Hematopoietic multipotent progenitor cell treated with erythropoietin and hydrocortisone succinate and interleukin-3 and kit ligand, for 6 days (in vitro differentiated cells): ENCODE measurements at places on chromosomes 2 and 18.
A peak's percentile ranks its signal among the peaks of the same experiment; 100 is the strongest.

GRCh38 chr2:36469106-36469477 lies 113.5 kb downstream of the CRIM1 start:
- DNase-seq: no peak

GRCh38 chr18:13577781-13578180 lies 148.6 kb downstream of the FAM210A start:
- no peak for DNase-seq

DNA sequence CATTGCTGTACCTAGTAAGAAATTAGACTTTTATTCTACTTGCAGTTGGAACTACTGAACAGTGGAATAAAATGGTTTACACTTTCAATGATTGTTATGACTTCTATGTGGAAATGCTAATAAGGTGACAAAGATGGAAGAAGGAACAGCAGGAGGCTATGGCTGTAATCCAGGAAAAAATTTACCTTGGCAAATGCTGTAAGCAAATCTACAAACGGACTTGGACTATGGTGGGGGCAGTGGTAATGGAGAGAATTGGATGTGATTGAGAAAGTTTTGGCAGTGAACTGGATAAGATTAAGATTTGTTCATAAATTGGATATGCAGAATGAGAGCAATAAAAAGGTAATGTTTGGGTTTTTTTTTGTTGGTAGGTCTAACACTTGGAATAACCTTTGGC lies 111.0 kb upstream of the ERBB4 start:
- DNase-seq: no peak

DNA sequence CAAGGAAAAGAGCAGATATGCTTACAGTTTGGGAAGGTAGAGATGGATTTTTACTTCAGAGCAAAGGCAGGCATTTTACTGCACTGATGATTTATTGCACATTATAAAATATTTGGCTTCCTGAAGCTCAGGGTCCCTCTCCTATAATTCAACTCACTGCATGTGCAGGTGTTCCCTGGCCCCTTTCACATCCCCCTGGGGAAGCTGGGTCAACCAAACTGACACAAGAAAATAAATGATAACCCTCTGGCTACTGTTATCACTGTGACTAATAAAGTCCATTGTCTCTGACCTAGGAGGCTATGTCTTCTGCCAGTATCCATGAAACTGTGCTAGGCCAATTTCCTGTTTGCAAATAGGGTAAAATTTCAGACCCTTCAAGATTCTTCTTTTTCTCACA lies 163.1 kb downstream of the ARL6IP6 start:
- no peak for DNase-seq

- DNase-seq: peak; percentile 78
These were observed 51.2 kb upstream of the ALPP start for GRCh38 chr2:232327105-232328031.

GRCh38 chr18:48840491-48840877 lies 110.3 kb downstream of the SMAD7 start:
- DNase-seq: no peak

DNA sequence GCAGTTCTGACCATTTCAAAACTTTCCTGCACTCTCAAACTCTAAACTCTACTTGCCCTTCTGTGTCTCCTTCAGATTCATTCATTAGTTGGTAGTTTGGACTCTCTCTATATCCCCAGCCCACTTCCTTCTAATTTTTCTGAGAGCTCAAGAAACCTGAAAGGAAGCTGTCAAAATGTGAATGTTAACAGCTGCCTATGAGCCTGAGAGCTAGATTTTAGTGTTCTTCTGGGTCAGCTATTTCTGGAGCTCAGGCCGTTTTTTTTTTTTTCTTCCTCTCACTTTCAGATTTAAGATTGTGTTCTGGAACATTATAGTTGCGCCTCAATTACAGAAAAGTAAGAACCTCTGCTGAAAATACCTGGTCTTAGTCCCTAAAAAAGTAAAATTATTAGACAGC lies 73.1 kb downstream of the RTN4 start:
- no peak for DNase-seq

- no peak for DNase-seq
These were observed 173.9 kb downstream of the FHOD3 start for GRCh38 chr18:36471393-36471792.
